ENCODE measurements at places on chromosomes 11 and 22. TPM values are rescaled to one million over a fixed set of nuclear protein-coding genes. Genes with fewer than 3 reads are reported as not detected.

Gene BIK
- total RNA-seq, result 1.1 TPM

Gene SCGB1C1
- not detected for total RNA-seq

Gene MTCH2
- total RNA-seq, result 124 TPM

Gene KCTD14
- 0.91 TPM for total RNA-seq

Gene REXO2
- 240 TPM for total RNA-seq

Gene LUZP2
- not detected for total RNA-seq

Gene NCR3LG1
- 5.2 TPM for total RNA-seq

Gene LINC01488
- not detected for total RNA-seq

Gene SIPA1
- total RNA-seq, result 42.1 TPM

Gene SYVN1
- total RNA-seq, result 10.7 TPM

Gene C11orf91
- total RNA-seq, result 0.32 TPM

Gene SLC22A8
- not detected for total RNA-seq

Gene SCO2
- total RNA-seq, result 4.9 TPM

Gene KCNJ4
- not detected for total RNA-seq

Gene MCM5
- 51.3 TPM for total RNA-seq

Gene SLN
- total RNA-seq, result not detected

Gene PRG3
- not detected for total RNA-seq

Gene DEUP1
- total RNA-seq, result not detected

Gene PDGFB
- total RNA-seq, result 51.0 TPM

Gene BTG4
- not detected for total RNA-seq

Gene OR52I1
- not detected for total RNA-seq

Gene NLRP14
- 0.15 TPM for total RNA-seq

Gene TUBA8
- 6.8 TPM for total RNA-seq

Gene KRTAP5-1
- not detected for total RNA-seq

Gene ANKK1
- not detected for total RNA-seq

Gene RHOD
- total RNA-seq, result 6.2 TPM

Gene KRTAP5-4
- not detected for total RNA-seq

Gene OR5B21
- not detected for total RNA-seq

Gene MGAT3
- under 0.01 TPM for total RNA-seq

Gene CAPN5
- 8.1 TPM for total RNA-seq

Gene B3GAT1
- under 0.01 TPM for total RNA-seq

Gene RPS6KA4
- 35.3 TPM for total RNA-seq

Gene IFITM10
- total RNA-seq, result 0.15 TPM
